ENCODE measurements at places on chromosomes 2 and 18.

DNA sequence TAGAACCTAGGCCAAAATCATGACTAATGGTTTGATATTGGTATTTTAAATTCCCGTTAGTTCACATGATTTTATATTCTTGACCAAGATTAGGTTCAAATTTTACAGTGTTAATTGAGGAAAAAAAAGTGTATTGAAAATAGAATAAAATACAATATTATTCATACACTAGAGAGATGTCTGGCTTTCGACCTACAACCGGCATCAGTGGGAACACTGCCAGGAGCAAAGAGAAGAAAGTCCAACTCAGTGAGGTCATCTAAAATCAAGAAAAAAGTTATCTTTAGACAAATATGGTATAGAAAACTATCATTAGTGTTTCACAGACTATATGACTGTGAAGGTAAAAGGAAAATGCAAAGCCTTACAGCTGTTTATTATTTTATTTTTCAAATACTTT is 81.5 kb downstream of the PIGN start:
- DNase-seq = no peak

DNA sequence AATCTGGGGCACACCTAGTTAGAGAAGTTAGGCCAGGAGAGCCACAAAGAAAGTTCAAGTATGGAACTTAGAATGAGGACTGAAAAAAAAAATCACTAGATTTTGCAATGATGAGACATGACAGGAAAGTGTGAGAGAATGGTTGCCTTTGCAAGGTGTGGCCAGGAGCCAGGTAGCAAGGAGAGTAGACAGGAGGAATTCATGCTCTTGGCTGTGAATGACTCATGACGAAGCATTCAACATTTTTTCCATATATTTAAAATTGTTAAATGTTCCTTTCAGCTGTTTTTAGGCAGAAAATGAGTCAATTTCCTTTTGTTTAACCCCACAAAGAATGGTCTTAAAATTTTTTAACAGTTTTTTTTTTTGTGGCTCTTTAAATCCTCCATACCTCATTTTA is 636.9 kb downstream of the PLCL1 start:
- peak; percentile 4 for DNase-seq

GRCh38 chr2:176098366-176099158 is 1.0 kb upstream of the HOXD12 start:
- DNase-seq = no peak

GRCh38 chr2:36701391-36701795 is 4.9 kb downstream of the VIT start:
- no peak for DNase-seq

- no peak for DNase-seq
These were observed 29.1 kb downstream of the CPO start for GRCh38 chr2:206968134-206969086.

DNA sequence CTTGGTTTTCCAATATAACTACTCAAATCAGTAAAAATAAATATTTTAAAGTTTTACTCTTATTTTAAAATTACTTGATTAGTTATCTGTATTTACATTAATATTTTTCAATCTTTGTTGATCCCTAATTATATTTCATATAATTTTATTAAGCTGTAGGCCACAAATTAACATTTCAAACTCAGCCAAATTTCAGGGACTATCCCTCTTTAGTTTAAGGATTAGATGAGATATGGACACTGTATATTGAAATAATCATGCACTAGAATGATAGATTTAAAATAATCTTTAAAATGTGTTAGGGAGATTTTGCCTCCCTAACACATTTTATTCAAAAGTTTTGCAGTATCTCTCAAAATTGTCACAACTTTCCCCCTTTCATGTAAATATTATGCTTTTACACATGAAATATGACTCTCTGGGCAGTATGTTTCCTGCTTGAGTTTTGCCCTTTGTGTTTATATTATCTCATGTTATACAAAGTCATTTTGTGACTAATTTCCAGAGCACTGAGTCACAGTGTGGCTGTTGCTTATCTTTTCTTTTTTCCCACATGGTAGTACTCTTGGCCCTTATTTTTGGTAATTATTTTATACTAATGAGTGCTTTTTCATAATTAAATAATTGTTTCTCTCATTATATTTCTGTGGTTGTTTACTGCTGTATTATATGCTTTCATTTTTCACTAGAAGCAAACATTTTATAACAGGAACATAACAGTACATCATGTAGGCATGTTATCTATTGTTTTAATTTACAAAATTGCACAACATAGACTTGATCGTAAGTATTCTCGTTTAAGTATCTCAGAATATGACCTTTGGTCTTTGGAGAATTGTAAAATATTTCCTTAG is 1.2 kb downstream of the TFPI start:
- DNase-seq = no peak

GRCh38 chr18:45802814-45803492 is 22.5 kb upstream of the SIGLEC15 start:
- DNase-seq = peak; percentile 35

GRCh38 chr2:104177179-104177578 is 676.7 kb upstream of the POU3F3 start:
- no peak for DNase-seq

GRCh38 chr2:20035955-20036666 is 15.3 kb downstream of the LAPTM4A start:
- no peak for DNase-seq

DNA sequence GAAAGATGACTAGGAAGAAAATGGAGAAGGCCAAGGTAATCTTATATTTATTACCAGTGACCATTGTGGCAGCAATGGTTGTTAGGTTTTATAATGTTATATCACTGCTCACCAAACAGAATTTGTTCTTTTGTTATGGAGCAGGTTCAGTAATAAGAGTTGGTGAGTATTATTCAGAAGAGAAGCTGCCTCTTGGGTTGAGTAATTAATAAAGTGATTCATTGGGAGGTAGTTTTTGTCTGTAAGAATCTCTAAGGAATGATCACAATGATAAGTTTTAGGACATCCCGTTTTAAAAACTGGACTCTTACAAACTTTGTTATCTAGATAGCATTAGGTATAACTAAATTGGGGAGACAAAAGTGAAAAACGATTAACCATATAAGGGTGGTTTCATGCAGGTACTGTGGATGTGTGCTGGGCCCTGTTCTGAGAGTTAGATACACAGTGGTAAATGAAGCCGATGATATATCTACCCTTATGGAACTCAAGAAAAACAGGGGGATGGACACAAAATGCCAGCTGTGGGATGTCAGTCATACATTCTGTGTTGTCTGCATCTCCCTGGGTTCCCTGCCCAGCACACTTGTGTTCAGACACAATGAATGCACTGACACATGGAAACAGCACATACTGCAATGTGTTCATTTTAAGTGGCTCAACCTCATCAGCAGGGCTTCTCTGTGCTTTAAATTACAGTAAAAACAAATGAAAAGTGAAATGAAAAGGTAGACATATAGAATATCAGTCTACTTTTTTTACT is 7.5 kb downstream of the MAP4K4 start:
- DNase-seq = no peak

GRCh38 chr2:188292348-188293239 is 920 bp downstream of the GULP1 start:
- DNase-seq = no peak

DNA sequence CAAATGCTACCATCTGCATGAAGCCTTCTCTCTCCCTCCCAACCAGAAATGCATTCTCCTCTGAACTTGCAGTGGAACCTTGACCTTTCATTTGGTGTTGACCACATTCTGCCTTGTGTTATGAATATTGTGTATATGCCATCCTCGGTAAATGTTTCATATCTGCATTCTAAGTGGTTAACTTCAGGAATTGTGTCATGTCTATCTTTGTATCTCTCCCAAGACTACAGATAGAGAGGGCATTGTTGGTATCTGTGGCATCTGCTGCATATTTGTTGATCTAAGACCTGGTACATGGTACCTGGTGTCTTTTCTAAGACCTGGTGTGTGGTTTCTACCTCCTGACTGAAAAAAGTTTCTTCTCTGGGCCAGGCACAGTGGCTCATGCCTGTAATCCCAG is 34.0 kb downstream of the CASP10 start:
- no peak for DNase-seq

DNA sequence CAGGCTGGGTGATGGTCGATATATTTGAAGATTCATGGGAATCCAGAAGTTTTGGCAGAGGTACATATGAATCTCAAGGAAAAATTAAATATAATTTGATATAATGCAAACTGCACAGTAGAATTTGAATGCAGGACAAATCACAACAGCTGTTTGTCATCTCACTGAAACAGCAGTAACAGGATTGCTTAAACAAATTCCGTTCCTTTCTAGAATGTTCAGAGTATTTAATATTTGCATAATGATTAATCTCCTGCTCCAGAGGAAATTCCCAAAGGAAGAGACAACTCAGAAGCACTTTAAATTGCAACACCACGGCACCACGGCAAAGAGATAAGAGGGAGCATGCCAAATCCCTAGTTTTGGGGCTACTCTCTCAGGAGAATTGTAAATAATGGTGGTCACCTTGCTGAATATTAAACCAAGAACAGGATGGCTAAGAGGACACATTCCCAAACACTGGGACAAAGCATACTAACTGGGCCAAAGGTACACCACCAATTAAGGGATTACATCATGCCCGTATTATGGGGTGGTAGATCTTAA is 67.8 kb upstream of the MAP4K3 start:
- DNase-seq = no peak

DNA sequence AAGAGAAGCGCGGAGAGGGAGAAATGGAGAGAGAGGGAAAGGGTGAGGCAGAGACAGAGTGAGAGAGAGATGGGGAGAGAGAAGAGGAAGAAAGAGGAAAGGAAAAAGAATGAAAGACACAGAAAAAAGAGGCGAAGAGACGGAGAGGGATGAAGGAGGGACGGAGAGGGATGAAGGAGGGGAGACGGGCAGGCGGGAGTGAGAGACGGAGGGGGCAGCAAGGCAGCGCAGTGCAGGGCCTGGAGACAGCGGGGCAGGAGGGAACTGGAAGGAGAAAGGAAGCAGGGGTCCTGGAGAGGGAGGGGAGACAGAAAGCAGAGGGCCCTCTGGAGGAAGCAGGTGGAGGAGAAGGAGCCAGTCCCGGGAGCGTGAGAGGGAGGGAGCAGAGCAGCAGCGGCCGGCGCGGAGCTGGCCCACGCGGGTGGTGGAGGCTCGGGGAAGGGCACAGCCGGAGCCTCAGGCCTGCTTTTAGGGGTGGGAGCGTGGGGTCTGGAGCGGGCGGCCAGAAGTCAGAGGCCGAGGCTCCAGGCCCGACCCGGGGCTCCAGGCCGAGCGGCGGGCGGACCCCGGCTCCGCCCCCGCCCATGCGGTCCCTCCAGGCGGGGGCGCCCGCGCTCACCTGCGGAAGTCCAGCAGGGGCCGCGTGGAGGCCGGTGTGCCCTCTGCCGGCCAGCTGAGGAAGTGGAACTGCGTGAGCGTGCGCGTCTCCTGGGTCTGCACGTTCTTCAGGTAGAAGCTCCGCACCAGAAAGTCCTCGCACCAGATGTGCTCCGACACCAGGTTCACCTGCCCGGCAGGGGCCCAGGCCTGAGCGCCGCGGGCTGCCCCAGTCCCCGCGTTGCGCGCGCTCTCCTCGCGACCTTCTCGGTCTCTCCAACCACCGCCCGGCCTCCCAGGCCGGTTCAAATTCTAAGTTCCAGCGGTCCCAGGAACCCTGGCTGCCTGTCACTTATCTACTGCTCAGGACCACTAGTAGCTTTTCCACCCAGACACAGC is 14.5 kb downstream of the PTPRN start:
- DNase-seq = peak; percentile 89

GRCh38 chr2:31505111-31505510 is 75.6 kb downstream of the SRD5A2 start:
- DNase-seq = no peak

- no peak for DNase-seq
These were observed 38.0 kb upstream of the ENOSF1 start for GRCh38 chr18:750456-750855.

DNA sequence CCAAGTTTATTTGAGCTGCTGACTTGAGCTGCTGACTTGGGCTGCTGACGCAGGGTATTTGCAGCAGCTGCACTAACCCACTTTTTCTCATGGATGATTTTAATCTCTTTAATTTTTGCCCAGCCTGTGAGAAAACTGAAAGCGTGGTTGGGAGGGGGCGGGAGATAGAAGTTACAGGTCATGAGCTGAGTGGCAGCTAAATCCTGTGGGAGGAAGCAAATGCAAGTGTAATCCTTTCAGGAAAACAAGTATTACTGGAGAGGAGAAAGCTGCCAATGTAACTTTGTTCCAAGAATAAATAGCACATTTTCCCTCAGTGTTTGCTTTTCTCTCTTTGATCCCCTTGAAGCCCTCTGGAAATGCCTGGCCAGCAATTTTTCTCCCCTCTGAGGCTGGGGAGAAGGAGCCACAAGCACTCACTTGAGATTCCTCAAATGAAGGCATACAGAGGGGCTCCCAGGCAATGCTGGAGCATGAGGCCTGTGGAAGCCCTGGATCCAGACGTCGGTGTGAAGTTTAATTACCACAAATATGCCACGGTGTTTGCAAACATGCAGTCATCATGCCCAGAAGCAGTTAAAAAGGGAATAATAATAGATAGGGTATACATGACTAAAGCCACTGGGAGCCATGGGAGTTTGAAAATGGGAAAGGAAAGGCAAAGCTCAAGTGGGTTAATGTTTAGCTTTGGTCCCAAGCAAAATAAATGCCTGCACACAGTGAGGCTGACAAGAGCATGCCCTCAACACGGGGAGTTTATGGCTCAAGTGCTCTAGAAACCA is 10.4 kb upstream of the EVA1A start:
- DNase-seq = no peak

DNA sequence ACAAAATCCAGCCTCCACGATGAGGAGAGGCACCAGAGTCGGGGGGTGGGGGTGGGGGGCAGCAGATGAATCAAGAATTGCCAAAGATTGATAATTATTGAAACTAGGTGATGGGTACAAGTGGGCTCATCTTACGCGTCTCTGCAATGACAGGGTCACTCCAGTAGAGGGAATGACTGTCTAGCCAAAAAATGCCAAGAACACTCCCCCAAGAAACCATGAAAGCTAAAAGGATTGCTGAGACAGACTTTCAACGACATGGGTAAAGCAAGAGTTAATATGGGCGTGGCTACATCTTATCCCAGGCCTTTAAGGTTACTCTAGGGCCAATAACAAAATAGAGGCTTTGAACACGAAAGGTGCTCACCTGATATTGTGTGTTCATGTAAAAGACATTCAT is 86.5 kb downstream of the STK39 start:
- no peak for DNase-seq

- peak; percentile 5 for DNase-seq
These were observed 770 bp downstream of the NBAS start for GRCh38 chr2:15560140-15560987.

- DNase-seq = no peak
These were observed 3.5 kb downstream of the OSBPL6 start for GRCh38 chr2:178197791-178198190.

Data from stimulated activated CD4-positive, alpha-beta T cell treated with anti-CD3 and anti-CD28 coated beads, Interleukin-1b, Interleukin-23, amount 100 ng/mL, for 48 hours (primary cell).